DND-41 (cell line): ENCODE measurements at places on chromosomes 2 and 18.

DNA sequence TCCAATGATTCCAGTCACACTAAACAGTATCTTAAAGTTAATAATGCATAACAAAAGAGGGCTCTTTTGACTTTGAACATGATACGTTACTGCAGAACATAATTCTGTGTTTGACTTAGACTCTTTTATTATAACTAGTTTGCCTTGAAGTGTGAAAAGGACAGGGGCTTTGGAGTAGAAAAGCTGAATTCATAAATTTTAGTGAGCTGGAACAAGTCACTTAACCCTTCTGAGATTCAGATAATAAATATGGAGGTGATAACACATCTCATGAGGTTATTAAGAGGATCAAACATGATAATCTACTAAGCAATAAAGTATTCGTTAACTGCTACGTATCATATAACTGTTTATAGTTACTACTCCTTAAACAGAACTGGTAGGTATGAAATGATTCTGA, 44.7 kb upstream of the FLACC1 start:
- DNase-seq: no peak

- no peak for DNase-seq
These were observed 2.8 kb downstream of the CLK1 start for GRCh38 chr2:200861617-200862155.

DNA sequence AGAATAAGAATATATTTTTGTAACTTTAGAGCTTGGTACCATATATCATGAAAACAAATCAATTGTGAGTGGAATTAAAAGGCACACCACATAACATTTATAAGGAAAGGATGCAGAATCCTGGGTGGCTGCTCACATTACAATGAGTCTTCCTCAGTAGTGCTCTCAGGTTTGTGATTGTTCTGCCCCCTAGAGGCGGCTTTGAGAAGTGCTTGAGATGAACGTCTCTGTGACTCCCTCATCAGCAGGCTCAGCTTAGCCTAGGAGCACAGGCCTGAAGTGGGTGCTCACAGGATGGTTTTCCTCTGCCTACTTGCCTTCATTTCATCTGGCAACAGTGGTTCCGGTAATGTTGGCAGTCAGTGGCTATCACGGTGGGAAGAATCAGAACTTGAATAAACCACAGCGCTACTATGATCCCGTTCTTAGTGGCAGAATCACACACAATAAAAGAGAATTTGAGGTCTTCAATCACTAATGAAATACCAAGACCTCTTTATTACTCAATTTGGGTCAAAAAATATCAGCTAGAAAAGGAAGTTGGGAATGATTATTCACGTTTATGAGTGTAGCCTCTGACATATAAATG, 38.1 kb upstream of the B4GALT6 start:
- DNase-seq: peak; percentile 81

- no peak for DNase-seq
These were observed 11.8 kb downstream of the CAVIN2 start for GRCh38 chr2:191835100-191835499.

- DNase-seq: no peak
These were observed 104.9 kb downstream of the C2orf74 start for GRCh38 chr2:61266632-61267505.

GRCh38 chr2:32278478-32278853, 762 bp downstream of the YIPF4 start:
- DNase-seq: no peak

DNA sequence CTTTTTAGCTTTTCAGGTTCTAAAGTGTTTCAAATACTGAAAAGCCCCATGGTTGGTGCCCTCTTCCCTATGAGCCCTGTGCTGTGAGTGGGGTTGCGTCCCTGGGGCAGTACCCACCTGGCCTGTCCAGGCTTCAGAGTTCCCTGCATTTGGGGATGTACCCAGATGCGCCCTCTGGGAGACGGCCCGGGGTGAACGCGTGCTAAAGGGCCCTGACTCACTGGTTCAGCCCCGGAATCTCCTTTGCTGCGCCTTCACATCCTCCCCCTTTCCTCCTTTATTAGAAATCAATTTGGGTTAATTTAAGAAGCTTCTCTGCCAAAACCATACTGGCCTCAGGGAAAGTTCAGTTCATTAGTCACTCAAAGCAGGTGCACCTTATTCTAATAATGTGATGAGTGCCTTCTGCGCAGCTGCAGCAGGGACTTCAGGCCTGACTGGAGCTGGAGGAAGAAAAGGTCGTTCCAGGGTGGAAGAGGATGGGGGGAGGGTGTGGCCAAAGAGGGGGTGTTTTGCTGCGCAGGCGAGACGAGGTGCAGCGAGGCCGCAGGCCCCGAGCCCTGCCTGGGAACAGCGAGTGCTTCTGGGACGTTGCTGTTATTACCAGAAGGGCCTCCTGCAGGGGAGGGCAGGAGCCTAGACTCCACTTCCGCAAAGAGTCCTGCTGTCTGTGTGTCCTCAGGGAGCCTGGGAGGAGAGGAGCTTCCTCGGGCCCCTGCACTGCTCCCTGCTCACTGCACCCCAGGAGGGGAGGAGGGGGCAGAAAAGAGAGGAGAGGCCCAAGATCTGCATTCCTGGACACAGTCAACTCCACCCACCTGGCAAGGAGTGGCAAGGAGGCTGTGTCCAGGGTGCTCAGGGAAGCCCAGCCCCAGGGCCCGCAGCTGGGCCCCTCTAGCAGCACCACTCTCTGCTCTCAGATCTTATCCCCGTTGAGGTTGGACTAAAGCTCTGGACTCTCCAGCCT, 223.2 kb upstream of the PXDN start:
- no peak for DNase-seq
